ENCODE measurements at places on chromosomes 1 and 21.

DNA sequence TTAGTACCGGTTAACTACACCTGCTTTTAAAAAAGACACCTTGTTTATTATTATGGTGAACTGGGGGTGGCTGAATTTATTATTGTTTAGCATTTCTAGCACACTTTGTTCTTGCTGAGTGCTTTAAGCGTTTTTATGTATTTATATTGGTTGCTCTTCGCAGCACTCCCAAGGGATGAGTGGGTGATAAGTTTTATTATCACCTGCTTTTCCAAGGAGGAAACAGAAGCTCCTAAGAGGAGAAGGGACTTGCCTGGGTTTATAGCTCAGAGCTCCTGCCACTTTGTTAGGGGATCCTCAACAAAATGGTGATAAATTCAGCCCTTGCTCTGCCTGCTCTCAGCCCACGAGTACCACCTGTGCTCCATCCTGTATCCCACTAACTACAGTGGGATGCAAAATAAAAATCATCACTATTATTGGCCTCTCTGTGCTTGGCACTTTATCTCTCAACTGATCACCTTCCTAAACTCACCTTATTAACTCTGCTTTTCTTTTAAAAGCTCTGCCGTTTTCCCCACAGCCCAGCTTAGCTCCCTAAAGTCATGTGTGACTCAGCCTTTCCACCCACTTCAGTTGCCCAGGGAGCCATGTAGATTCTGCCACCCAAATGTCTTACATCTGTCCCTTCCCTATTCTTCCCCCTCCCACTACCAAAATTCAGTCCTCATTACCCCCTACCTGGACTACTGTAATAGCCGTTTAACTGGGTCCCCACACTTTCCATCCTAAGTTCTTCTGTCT lies 44.5 kb downstream of the BCL9 start:
- DNase-seq, result no peak

- DNase-seq, result no peak
These were observed 154.9 kb downstream of the CRB1 start for GRCh38 chr1:197422993-197423392.

- no peak for DNase-seq
These were observed 75.8 kb downstream of the CTH start for GRCh38 chr1:70486676-70487458.

DNA sequence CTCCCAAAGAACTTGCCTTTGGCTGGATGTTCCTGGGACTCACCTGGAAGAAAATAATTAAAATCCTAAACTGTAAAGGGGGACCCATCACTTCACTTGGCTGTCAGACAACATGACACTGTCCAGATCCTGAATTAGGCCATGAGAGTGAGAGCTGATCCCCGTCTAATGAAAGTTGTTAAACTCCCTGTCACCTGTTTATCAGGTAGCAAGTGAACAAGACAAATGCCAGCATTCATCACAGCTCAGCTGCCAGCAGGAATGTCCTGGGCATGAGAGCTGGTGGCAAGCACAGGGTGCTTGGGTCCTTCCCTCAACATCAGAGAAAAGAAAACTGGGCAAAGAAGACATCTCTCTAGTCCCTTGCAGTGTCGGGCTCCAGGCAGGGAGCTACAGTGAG lies 23.8 kb downstream of the PMVK start:
- DNase-seq, result no peak

DNA sequence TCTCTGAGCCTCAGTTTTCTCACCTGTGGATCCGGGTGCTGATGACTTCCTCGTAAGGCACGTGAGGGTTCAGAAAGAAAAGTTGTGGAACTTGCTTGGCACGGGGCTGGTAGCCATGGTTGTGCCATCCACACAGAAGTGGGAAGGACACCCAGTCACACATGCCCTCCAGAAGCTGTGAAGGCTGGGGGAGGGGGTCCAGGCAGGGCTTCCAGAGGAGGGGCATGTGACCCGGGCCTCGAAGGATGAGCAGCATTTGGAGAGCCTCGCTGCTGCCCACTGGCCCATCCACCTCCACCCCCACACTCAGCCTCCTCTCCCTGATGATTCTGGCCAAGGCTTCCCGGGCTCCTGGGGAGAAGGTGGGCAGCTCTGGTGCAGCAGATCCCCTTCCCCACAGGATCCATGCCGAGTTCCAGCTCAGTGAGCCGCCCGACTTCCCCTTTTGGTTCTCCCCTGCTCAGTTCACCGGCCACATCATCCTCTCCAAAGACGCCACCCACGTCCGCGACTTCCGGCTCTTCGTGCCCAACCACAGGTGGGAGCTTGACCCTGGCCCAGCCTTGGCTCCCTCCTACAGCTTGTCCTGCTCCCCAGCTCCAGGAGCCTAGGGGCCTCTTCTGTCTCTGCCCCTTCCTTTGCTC lies 9.4 kb downstream of the SELENON start:
- no peak for DNase-seq

DNA sequence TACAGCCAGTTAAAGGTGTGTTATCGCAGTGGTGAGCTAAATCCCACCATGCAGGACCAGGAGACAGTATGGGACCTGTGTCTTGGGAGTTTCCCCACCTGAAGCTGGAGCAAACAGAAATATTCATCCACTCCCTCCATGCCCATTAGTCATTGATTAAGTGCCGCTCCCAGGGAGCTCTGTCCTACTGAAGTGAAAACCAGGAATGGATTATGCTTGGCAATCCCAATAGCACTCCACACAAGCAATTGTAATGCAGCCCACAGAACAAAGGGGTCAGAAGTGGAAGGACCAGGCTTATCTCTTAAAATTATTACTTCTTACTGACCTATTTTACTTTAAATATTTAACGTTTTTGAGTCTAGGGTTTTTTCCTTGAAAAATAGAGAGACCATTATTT lies 1005.4 kb downstream of the ADGRL2 start:
- DNase-seq, result no peak

GRCh38 chr1:30747033-30748008 lies 10.3 kb downstream of the LAPTM5 start:
- no peak for DNase-seq

DNA sequence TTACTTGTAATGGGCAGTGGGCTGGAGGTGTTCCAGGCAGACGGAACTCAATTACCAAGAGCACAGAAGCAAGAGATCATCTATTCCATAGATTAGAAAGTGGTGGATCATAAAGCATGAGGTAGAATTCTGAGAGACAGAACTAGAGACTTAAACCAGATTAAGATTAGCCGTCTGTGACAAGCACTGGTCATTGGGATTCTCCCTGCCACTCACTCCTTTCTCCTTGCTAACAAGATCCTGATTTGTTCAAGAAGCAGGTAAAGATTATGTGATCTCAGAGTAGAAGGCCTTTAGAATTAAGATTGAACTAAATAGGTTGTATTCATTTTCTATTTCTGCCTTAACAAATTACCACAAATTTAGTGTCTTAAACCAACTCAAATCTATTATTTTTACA lies 1.5 kb upstream of the HSPA13 start:
- DNase-seq, result no peak

DNA sequence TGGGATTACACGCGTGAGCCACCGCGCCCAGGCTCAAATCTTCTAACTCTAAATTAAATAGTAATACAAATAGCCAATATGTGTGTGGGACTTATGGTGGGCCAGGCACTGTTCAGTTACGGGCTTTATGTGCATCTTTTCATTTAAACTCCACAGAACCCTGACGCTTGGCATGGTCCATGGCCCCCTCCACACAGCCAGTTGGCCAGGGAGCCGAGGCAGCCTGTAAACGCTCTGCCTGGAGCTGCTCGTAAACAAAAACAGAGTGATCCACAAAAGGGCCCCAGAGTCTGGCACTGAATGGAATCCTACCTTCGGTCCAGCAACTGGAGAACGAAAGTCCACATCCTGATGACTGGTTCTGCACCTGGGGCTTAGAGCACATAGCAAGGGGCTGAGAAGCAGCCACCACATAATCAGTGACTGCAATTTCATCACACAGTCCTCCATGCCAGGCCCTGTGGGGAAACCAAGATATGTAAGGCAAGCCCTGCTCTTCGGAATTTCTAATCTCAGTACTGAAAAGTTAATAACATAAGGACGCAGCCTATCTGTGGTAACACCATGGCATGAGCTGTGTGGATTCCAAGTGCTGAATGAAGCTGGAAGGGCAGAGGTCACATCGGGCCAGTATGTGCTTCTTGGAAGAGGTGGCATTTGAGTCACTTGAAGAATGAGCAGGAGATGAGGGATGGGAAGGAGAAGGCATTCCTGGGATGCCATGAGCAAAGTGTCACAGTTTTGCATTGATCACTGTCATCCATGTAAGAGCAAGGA lies 13.5 kb upstream of the ADAMTSL4 start:
- DNase-seq, result no peak

GRCh38 chr1:234342774-234343173 lies 30.5 kb upstream of the COA6 start:
- DNase-seq, result no peak

GRCh38 chr1:232486454-232487207 lies 143.3 kb downstream of the SIPA1L2 start:
- no peak for DNase-seq

GRCh38 chr1:3811595-3811911 lies 15.3 kb upstream of the LRRC47 start:
- no peak for DNase-seq

GRCh38 chr1:21763236-21763635 lies 19.7 kb downstream of the USP48 start:
- DNase-seq, result no peak

GRCh38 chr21:25115021-25115420 lies 492.3 kb downstream of the MRPL39 start:
- DNase-seq, result no peak

DNA sequence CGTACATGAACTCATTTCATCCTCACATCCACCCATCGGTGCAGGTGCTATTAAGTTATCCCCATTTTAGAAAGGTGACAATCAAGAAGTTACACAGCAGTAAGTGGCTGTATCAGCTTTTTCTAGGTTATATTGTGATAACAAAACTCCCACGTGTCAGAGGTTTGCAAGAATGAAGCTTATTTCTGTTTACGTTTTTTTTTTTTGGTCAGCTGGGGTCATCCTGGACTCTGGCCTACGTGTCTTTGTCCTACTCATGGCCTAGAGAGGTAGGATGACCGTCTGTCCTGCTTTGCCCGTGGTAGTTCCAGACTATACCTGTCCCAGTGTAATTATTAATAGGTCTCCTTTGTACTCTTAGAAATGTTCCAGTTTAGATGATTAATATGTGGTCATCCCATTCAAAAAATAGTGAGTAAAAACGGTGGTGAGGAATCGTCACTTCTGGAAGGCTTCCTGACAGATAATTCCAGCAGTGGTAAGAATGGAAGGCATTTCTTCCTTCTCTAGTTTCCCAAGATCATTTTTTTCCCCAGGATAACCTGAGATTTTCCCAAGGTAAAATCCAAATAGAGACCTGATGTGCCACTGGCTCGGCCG lies 64.2 kb upstream of the KIF26B start:
- no peak for DNase-seq

DNA sequence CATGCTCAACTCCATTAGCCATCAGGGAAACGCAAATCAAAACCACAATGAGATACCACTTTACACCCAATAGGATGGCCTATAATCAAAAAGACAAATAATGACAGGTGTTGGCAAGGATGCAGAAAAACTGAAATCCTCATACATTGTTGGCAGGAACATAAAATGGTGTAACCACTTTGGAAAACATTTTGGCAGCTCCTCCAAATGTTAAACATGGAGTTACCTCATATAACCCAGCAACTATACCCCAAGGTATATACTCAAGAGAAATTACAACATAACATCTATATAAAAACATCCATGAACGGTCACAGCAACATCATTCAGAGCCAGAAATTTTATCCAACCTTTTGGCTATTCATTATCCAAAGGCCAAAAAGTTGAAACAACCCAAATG lies 11.6 kb downstream of the EIF4G3 start:
- no peak for DNase-seq

DNA sequence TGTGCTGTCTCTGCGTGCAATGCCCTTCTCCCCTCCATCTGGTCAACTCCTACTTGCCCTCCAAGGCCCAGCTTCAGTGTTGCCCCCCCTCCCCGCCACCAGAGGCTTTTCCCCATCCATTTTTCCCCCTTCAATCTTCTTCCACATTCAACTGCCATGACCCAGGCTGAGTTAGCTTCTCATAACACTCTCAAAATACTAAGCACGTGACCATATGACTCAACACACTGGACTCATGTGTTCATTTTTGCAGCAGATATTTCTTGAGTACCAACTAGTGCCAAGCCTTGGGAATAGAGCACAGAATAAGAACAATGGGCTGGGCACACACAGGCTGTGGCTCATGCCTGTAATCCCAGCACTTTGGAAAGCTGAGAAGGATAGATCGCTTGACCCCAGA lies 132.1 kb downstream of the IGSF21 start:
- DNase-seq, result no peak

DNA sequence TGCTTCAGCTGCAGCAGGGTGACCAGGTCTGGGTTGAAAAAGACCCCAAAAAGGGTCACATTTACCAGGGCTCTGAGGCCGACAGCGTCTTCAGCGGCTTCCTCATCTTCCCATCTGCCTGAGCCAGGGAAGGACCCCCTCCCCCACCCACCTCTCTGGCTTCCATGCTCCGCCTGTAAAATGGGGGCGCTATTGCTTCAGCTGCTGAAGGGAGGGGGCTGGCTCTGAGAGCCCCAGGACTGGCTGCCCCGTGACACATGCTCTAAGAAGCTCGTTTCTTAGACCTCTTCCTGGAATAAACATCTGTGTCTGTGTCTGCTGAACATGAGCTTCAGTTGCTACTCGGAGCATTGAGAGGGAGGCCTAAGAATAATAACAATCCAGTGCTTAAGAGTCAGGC lies 2.9 kb downstream of the C1QA start:
- no peak for DNase-seq

- DNase-seq, result no peak
These were observed 971 bp upstream of the RNF2 start for GRCh38 chr1:185044387-185044786.

GRCh38 chr1:107048241-107048640 lies 8.2 kb upstream of the PRMT6 start:
- DNase-seq, result no peak

DNA sequence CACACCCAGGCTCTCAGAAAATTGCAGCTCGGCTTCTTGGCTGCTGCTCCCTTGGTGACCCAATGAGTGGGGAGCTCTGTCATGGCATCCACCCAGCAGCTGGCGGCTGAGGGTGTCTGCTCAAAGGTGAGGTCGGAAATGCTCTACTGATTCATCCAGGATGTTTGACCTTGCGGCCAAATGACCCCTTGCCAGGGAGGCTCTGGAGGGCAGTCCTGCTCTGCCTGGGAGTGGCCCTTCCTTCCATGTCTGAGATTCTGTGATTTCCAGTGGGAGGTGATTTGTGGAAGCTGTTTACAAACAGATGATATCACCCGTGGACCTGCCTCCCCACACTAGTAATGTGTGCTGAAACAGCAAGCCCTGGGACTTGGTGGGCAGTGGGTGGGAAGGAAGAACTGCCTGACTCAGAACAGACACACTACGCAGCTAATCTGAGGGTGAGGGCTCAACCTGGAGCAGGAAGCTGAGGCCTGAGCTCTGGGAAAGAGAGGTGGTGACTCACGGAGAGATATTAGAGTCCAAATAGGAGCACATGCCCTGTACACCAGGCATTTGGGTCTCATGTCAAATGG lies 3.0 kb downstream of the CRCT1 start:
- no peak for DNase-seq

GRCh38 chr1:110602466-110602865 lies 3.7 kb downstream of the KCNA2 start:
- DNase-seq, result no peak

All from stimulated activated CD8-positive, alpha-beta memory T cell treated with anti-CD3 and anti-CD28 coated beads, Interleukin-7, amount 100 ng/mL, for 48 hours (primary cell).